Fibroblast of mammary gland (primary cell): ENCODE measurements at places on chromosomes 16 and 17.

DNA sequence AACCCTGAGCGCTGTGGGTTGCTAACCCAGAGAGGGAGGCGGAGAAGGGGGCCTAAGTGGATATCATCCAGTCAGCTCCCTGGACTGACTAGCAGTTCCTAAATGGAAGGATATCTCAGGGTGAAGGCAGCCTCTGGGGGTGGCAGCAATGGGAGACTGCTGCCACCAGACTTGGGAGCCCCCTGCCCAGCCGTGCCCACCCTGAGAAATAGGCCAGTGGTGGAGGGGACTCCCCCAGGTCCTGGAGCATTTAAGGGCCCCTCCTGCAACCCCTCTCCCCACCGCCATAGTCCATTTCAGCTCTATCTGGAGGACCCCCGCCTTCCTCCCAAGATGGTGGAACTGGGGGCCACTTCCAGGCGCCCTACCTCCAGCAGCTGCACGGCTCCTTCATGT, 8.4 kb downstream of the TSPOAP1 start:
- no peak for DNase-seq

DNA sequence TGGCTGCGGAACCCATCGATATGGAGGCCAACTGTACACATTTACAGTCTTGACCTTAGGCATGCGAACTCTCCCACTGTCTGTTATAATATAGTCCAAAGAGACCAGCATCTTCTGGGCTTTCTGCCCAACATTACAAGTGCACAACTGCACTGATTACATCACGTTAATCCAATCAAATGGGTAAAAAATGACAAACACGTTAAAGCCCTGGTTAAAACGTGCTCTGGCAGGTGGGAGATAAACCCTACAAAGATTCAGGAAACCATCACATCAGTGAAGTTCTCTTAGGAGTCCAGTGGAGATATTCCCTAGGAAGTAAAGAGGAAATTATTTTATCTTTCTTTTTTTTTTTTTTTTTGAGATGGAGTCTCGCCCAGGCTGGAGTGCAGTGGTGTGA, 23.7 kb upstream of the XYLT2 start:
- no peak for DNase-seq

DNA sequence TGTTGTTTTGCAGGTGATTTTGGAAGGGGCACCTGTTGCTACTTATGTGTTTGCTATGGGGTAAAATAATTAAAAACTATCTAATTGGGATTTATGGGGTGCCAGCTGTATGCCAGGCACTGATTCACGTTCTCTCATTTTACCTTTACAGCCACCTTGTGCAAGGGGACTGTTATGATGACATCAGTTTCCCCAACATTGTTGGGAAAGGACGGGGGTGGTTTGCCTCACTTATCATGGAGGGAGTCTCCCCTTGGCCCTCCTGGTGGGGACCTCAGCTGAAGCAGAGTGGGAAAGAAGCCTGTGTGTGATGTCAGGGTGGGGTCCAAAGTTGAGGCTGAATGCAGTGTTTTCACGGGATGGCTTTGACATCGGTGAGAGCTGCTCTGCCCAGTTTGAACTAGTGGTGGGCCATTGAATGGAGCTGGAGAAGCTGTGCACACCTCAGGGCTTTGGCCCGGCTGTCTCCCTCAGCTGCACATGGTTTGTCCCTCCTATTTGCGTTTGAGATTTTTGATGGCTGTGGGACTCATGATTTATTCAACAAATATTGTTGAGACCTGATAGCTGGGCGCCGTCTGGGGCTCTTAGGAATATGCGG, 36.1 kb downstream of the CMIP start:
- DNase-seq, result no peak

GRCh38 chr16:84759061-84759460, 59.3 kb downstream of the USP10 start:
- DNase-seq, result no peak

DNA sequence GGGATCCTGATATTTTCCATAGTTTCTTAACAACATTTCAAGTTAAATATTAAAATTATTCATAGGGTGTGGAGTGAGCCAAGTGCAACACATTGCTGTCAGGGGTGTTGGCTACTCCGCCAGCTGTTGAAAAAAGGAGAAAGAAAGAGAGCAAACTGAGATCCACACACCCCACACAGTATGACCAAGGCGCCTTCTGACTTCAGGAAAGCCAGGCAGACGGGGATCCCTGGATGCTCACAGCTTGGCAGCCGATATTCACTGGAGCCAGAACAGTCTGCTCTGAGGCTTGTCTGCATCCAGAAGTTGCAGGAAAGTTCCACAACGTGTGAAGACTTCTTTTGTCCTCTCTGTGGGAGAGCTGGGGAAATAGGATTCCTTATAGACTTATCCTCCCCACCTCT, 9.3 kb downstream of the CHD9NB start:
- DNase-seq, result no peak

DNA sequence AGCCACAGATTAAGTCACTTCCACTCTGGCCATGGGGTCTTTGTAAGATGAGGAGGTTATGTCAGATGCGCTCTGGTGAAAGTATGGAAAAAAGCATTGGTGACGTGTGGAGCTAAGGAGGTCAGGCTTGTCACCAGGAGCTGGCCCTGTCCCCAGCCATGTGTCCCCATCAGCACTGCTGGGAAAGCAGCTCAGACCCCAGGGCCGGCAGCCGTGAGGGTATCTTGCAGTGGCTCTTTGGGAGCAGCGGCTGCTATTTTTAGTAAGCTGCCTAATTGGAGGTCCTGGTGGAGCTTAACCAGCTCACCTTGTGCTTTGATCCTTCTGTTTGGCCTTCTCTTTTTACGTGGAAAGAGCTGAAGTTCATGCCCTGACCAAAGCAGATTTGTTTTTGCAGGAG, 60.9 kb downstream of the MPRIP start:
- DNase-seq, result no peak

- DNase-seq, result peak; percentile 68
Measured at GRCh38 chr17:78839235-78839761, 1.3 kb downstream of the USP36 start.

GRCh38 chr17:44065668-44066203, 735 bp downstream of the LSM12 start:
- DNase-seq, result no peak

- DNase-seq, result no peak
Measured at GRCh38 chr16:15970743-15971439, 21.5 kb downstream of the ABCC1 start.

DNA sequence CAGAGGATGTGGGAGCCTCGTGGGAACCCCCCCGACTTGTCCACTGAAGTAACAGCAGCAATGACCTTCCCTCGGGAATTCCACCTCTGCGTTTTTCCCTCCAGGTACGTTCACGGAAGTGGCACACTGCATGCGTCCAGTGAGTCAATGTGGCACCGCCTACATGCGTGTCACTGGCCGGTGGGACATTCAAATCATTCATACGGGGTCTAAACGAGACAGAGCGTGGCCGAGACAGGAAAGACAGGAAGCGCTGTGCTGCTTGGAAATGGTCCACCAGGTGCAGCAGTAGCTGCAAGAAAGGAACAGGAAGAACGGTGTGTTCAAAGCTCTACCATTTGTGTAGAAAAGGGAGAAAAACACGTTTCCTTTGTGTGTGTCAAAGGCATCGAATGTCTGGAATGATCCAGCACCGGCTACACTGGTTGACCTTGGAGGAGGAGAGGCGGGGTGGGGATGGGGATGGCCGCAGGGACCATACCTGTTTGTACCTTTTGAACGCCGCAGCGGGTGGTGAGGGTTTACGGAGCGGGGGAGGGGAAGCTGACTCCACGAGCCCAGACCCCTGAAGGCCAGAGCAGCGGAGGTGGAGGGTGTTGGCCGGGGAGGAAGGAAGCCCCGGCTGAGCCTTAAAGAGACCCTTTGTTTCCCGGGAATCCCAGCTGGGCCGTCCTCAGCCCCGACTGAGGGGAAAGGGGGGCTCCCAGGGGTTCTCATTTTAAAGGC, 1.7 kb upstream of the PGAP6 start:
- no peak for DNase-seq

GRCh38 chr17:41444186-41444585, 3.4 kb upstream of the KRT38 start:
- peak; percentile 37 for DNase-seq

- peak; percentile 51 for DNase-seq
Measured at GRCh38 chr17:57461082-57461481, 204.8 kb downstream of the MSI2 start.

GRCh38 chr16:3638916-3639644, 15.4 kb upstream of the DNASE1 start:
- DNase-seq, result peak; percentile 10

DNA sequence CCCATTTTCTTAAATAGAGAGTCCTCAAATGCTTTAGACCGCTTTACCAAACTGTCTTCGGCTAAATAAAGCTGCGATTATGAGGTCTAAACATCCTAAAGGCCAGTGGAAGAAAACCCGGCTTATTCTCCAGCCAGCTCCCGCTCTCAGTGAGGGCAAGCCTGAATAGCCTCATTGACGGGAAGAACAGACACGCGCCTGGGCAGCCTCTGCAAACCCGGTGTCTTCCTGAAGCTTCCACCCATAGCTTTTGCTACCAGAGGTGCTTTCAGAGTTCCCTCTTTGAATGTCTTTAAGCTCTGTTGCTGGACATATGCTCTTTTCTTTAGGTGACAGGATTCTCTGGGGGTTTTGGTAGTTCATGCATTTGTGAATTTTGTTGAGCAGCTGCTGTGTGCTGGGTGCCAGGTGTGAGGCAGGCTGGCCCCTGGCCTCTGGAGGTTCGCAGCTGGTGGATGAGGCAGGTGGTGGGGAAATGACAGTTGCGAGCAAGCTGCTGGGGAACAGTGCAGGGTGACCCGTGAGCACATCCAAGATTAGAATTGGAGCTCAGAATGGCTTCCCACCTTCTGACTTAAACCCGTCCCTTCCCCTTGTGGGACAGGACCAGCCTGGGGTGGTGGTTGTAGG, 44.7 kb downstream of the CRISPLD2 start:
- DNase-seq, result no peak

- DNase-seq, result peak; percentile 92
Measured at GRCh38 chr17:73820686-73821448, 176.6 kb upstream of the SDK2 start.

DNA sequence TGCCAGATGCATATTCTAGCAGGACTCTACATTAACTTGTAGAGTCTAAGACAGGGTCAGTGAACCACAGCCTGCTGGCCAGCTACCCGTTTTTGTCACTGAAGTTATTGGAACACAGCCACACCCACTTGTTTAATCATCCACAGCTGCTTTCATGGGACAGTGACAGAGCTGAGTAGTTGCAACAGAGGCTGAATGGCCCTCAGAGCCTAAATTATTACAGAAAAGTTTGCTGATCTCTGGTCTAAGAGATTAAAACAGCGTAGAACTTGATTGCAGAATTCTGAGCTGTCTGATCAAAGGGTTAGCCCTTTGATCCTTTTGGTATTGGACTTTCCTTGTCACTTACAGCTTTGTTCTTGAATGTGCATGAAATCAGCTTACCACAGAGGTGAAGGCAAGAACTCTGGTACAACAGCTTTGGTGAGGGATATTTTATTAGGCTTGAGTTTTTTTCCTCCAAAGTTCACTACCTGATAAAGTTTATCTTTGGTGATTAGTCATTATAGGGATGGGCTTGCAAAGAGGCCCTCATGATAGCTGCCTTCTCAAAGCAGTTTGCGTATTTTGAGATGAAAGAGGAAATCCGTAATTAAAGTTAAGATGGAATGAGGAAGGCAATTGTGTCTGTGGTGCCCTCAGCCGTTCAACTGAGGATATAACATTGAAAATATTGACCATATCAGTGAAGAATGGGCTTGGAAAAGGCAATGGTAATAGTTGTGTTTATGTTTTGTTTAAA, 23.6 kb downstream of the ALDH3A2 start:
- peak; percentile 39 for DNase-seq
